Stomach (tissue), 19 donors: ENCODE measurements at places on chromosomes 2 and 18.

DNA sequence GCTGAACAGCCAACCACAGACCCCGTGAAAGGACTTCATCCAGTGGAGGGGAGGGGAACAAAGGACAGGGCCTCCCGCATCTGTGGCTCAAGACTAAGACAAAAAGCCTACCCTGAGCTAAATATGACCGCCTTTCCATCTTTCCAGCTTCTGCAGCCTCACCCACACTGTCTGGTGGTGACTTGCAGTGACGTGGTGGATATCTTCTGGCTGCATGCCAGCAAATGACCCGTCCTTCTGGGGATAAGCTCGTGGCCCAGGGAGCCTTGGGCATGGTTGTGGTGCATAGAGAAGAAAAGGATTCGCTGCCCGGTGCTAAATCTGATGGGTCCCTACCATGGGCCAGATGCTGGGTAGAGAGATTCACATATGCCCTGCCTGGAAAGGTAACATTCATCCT lies 8.7 kb upstream of the NGEF start:
- peak; percentile 37 for DNase-seq
- no peaks in the 10 kb centered on the region for H3K27me3 ChIP-seq
- no peak overlapping the region for H3K27ac ChIP-seq
- H3K36me3 ChIP-seq = no peaks in the 10 kb centered on the region
- no peaks in the 10 kb centered on the region for H3K4me1 ChIP-seq
- H3K4me3 ChIP-seq = no peak overlapping the region

GRCh38 chr2:165425556-165425955 lies 43.9 kb upstream of the CSRNP3 start:
- no peak for DNase-seq
- H3K36me3 ChIP-seq = no peaks in the 10 kb centered on the region
- no peak overlapping the region for H3K4me3 ChIP-seq
- no peaks in the 10 kb centered on the region for H3K27me3 ChIP-seq
- H3K27ac ChIP-seq = no peak overlapping the region

DNA sequence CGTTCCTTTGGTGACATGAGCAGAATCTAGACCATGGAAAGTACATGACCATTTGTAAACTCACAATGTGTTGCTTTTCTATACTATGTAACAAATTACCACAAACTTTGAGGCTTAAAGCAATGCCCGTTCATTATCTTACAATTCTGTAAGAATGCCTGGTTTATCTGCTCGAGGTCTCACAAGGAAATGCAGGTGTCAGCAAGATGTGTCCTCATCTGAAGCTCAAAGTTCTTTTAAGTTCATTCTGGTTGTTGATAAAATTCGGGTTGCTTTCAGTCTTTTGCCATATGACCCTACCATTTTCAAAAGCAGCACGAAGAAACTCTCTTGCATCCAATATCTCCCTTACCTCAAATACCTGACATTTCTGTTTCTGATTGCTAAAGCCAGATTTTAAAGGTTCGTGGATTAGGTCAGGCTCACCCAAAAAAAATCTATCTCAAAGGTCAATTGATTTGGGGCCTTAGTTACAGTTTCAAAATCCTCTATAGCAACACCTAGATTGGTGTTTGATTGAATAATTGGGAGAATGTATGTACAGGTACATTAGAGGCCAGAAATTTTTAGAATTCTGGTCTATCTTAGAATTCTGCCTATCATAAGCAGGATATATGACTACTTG lies 125.9 kb downstream of the TMEM131 start:
- H3K27ac ChIP-seq = peak overlapping the region; percentile 36
- H3K27me3 ChIP-seq = no peaks in the 10 kb centered on the region
- DNase-seq = no peak
- no peak overlapping the region for H3K4me3 ChIP-seq

- no peaks in the 10 kb centered on the region for H3K27me3 ChIP-seq
- H3K4me1 ChIP-seq = no peaks in the 10 kb centered on the region
- H3K27ac ChIP-seq = no peak overlapping the region
Measured at GRCh38 chr2:150142561-150142960, 344.9 kb downstream of the RND3 start.

- no peak overlapping the region for H3K27ac ChIP-seq
- H3K4me3 ChIP-seq = no peak overlapping the region
- no peaks in the 10 kb centered on the region for H3K27me3 ChIP-seq
- DNase-seq = no peak
- H3K36me3 ChIP-seq = no peaks in the 10 kb centered on the region
- H3K4me1 ChIP-seq = no peaks in the 10 kb centered on the region
Measured at GRCh38 chr2:217299590-217299989, 439.7 kb upstream of the TNP1 start.

DNA sequence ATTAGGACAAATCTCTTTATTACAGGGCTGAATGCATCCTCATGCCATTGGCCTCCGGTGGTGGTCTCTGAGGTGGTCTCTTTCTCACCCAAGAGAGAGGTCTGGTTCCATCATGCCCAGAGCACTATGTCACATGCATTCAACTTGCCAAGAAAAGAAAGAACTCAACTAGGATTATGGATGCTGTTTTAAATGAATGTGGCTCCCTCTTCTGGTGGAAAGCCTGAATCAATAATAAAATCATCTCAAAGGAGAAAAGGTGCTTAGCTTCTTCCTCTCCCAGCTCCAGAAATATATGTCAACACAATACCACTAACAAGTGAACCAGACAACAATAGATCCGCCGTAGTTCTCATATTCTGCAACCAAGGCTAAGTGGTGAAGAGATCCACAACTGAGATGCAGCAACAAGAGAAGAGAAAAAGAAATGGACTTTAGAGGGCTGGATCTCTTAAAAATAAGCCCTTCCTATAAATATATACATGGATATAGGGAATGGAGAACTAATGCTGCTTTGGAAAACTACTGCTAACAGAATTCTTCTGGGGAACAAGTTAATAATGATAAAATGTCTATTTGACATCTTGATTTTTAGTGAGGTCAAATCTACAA lies 396.8 kb downstream of the NCKAP5 start:
- H3K27me3 ChIP-seq = no peaks in the 10 kb centered on the region
- H3K4me3 ChIP-seq = no peak overlapping the region
- DNase-seq = peak; percentile 83
- H3K36me3 ChIP-seq = no peaks in the 10 kb centered on the region
- no peak overlapping the region for H3K27ac ChIP-seq

- H3K36me3 ChIP-seq = no peaks in the 10 kb centered on the region
- no peak overlapping the region for H3K4me3 ChIP-seq
- H3K27me3 ChIP-seq = no peaks in the 10 kb centered on the region
- H3K27ac ChIP-seq = no peak overlapping the region
- peaks cover 15% of the 10 kb centered on the region for H3K4me1 ChIP-seq
Measured at GRCh38 chr2:18047896-18048657, 169.6 kb downstream of the KCNS3 start.

DNA sequence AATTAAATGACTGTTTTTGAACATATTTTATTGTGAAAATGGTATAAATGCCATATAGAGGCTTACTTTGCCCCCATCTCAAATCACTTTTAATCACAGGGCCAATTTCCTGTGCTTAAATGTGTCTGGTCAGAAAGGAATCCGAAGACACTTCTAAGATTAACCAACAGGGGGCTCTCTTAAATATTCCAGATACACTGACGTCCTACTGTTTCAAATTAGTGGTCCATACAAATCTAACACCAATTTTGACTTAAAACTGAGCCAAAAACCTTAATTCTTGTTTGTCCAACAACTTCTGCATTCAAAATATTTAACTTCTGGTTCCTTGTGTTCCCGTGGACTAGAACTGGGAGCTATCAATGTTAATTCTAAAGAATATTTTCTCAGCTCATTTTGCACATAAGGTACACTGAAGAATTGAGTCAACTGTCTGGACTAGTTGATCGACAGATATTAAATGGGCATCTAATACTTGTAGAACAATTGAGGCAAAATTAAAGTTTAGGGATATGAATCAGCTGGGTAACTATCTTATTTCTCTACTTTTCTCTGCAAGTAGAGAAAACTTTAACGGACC lies 557.5 kb downstream of the ARHGAP15 start:
- H3K27me3 ChIP-seq = no peaks in the 10 kb centered on the region
- DNase-seq = peak; percentile 44
- H3K36me3 ChIP-seq = no peaks in the 10 kb centered on the region
- no peak overlapping the region for H3K4me3 ChIP-seq
- H3K27ac ChIP-seq = no peak overlapping the region

DNA sequence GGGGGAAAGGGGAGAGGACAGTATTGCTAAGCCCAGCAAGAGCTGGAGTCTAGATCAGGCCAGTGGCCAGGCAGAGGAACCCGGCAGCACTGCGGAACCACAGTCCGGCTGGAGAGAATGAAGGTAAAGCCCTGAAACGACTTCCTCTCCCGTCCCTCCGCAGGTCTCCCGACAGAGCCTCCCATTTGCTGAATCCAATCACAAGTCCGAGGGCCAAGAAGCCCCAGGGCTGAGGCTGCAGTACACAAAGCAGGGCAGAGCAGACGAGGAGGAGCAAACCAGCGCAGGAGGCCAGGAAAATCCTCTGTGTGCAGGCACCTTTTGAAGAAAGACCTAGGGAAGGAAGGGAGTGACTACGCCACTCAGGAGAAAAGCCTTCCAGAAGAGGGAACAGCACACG lies 104.4 kb downstream of the OSBPL1A start:
- H3K36me3 ChIP-seq = no peaks in the 10 kb centered on the region
- no peaks in the 10 kb centered on the region for H3K4me1 ChIP-seq
- H3K27ac ChIP-seq = no peak overlapping the region
- H3K27me3 ChIP-seq = no peaks in the 10 kb centered on the region
- DNase-seq = no peak

DNA sequence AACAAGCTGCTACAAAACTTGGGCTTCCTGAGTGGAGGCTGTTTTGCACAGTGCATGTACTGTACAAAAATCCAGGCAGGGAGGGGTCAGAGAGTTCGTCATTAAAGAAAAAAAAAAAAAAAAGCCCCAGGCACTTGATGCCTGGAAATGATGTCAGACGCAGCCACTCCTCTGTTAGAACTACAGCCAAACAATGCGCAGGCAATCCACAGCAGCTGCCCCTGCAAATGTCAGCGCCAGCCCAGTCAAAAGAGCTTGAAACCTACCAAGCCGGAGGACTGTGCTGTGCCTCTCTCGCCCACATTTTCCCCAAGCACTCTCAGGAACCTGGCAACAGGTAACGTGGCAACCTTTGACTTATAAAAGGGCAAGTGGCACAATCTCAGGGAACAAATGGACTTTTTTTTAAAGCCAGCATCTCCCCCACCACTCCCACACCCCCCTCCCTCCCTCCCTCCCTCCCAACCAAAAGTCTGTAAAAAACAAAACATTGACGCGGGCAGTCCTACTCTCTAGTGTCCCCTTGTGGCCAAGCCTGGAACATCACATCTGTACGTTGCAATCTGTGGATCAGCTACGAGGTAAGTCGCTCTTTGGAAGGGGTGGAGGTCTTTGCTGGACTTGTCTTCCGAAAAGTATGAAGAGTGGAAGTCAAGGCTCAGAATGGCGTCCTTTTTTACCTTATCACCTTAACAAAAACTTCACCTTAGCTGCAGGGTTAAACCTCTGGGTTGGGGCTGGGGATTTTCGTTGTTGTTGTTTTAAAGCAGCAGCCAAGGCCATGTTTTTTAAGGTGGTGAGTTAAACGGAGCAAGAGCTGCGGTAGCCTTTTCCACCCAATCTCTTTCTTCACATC lies 144.2 kb downstream of the TGIF1 start:
- H3K27ac ChIP-seq = peak overlapping the region; percentile 96
- H3K27me3 ChIP-seq = no peaks in the 10 kb centered on the region
- H3K4me1 ChIP-seq = peaks cover 57% of the 10 kb centered on the region
- H3K4me3 ChIP-seq = peak overlapping the region; percentile 44

DNA sequence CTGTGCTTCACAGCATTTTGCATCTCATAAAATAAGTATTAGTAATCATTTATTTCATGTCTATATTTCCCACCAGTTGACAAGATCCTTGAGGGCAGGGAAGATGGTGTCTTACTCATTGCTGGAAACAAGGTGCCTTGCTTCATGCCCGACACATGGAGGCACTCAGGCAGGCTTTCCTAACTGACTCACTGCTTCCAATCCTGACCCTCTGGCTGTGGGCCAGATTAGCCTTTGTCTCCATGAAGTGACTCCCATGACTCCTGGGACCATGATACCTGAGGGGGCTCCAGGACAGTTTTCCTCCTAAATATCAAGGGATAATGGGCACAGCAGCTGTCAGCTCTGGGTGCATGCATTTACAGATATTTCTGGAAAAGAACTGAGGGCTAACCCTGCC lies 275.1 kb downstream of the AGPS start:
- no peaks in the 10 kb centered on the region for H3K36me3 ChIP-seq
- no peak overlapping the region for H3K4me3 ChIP-seq
- no peaks in the 10 kb centered on the region for H3K27me3 ChIP-seq
- no peak overlapping the region for H3K27ac ChIP-seq
- DNase-seq = no peak
- H3K4me1 ChIP-seq = no peaks in the 10 kb centered on the region

DNA sequence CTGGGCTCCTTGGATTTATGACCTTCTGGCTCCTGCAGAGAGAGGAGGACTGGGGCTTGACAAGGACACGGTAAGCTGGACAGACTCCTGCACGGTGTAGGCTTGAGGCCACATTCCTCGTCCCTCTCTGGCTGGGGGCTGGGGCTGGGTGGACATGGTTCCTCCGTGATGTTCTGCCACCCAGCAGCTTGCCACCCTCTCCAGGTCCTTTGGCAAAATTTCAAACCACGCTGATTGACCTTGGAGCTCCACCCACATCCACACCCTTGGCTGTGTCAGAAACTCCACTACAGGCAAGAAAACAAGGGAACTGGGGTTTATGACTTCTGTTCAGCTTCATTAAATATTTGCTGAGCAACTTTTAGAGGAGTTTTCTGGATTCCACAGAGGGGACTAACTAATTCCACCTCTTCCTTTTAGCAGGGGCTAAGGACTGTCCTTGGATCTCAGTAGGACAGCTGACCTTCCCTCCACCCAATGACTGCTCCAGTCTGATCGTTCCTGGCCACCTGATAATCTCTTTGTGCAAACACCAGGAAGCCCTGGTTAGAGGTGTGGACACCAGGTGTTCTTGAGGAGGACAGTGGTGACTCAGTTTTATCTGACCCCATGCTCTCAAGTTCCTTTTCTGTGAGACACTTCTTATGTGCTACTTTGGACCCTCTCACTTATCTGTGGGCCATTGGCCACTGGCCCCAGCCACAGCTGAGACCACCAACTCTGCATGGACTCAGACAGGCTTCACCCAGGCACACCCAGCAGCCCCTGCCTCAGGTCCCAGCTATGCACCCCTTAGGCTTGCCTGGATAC lies 29.3 kb downstream of the GPR55 start:
- DNase-seq = peak; percentile 70
- H3K4me3 ChIP-seq = no peak overlapping the region
- no peaks in the 10 kb centered on the region for H3K36me3 ChIP-seq
- no peak overlapping the region for H3K27ac ChIP-seq
- H3K4me1 ChIP-seq = peaks cover 4% of the 10 kb centered on the region

DNA sequence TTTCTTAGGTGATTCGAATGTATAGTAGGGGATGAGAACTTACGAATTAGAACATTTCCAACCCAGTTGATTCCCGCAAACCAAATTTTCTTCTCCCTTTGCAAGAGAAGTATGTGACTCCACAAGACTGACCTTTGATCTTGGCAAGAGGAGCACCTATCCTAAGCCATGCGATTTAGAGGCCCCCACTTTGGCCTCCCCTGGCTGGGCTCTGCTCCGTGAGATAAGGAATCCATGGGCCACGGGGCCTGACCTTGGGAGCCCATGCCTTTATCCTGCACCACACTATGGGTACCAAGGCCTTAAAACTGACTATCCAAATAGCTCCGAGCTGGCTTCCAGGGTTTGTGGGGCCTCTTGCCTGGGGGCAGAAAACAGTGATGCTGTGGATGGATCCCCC lies 135.8 kb downstream of the LRRTM1 start:
- H3K27me3 ChIP-seq = no peaks in the 10 kb centered on the region
- H3K4me3 ChIP-seq = no peak overlapping the region
- no peaks in the 10 kb centered on the region for H3K4me1 ChIP-seq
- no peak for DNase-seq
- H3K36me3 ChIP-seq = no peaks in the 10 kb centered on the region
- no peak overlapping the region for H3K27ac ChIP-seq

- no peak for DNase-seq
- no peak overlapping the region for H3K4me3 ChIP-seq
- H3K36me3 ChIP-seq = no peaks in the 10 kb centered on the region
- no peaks in the 10 kb centered on the region for H3K4me1 ChIP-seq
Measured at GRCh38 chr2:205482399-205483081, 199.8 kb upstream of the NRP2 start.
